ENCODE measurements at places on chromosomes 11 and 22.

- no peak for DNase-seq
Observed at GRCh38 chr11:117671370-117671769, 125.6 kb downstream of the DSCAML1 start.

GRCh38 chr22:20581503-20582170 lies 74.2 kb downstream of the MED15 start:
- DNase-seq, result no peak

GRCh38 chr22:20520093-20520511 lies 12.7 kb downstream of the MED15 start:
- DNase-seq, result no peak

GRCh38 chr22:30121960-30122359 lies 41.7 kb downstream of the HORMAD2 start:
- no peak for DNase-seq

GRCh38 chr11:3913921-3914320 lies 58.5 kb downstream of the STIM1 start:
- DNase-seq, result no peak

- DNase-seq, result no peak
Observed at GRCh38 chr11:9739123-9739900, 75.4 kb downstream of the SWAP70 start.

DNA sequence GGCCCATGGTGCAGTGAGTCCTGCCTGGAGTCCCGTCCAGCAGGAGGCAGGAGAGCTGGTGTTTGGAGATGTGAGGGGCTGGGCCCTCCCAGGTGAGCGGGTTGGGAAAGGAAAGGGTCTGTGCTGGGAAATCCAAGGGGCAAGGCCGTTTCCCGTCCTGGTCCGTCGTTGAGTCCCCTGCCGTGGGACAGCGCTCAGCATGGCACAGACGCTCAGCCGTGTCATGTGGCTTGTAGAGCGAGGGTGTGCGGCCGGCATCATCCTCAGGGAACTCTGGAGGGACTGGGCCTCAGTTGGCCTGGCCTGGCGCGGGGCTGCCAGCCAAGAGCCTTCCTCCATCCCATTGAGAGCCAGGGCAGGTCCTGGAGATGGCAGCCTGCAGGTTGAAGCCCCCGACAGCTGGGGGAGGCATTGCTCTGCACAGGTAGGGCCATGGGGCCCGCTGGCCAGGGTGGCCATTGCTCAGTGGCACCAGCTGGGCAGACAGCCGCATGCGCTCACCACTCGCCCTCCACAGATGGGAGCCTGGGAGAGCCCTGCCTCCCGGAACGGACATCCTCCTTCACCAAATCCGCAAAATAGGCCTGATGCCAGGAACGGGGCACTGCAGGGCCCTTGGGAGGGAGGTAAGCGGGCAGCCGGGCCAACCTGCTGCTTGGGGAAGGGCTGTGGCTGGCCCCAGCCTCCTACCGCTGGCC lies 28.7 kb downstream of the KCNQ1 start:
- no peak for DNase-seq

- DNase-seq, result no peak
Observed at GRCh38 chr11:27696115-27696514, 4.1 kb downstream of the BDNF start.

- no peak for DNase-seq
Observed at GRCh38 chr22:17924735-17925364, 99.5 kb downstream of the MICAL3 start.

DNA sequence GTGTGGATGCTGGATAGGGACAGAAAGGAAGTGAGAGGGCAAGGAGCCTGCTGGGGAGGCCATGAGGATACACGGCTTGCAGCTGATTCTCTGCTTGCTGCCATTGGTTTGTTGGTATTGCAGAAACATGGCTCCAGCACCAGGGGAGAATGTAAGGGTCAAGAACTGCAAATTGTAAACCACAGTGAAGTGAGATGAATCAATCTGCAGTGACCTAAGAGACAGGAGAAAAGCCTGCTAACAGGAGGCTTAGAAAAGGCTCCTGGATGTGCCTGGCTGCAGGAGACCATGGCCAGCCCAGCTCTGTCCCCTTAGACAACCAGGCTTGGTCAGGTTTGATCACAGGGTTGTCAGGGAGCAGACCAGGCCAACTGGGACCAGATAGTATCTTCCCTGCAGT lies 233.7 kb upstream of the CADM1 start:
- DNase-seq, result no peak

Data from umbilical cord (tissue), 2 donors.